ENCODE measurements at places on chromosomes 11 and 22.

DNA sequence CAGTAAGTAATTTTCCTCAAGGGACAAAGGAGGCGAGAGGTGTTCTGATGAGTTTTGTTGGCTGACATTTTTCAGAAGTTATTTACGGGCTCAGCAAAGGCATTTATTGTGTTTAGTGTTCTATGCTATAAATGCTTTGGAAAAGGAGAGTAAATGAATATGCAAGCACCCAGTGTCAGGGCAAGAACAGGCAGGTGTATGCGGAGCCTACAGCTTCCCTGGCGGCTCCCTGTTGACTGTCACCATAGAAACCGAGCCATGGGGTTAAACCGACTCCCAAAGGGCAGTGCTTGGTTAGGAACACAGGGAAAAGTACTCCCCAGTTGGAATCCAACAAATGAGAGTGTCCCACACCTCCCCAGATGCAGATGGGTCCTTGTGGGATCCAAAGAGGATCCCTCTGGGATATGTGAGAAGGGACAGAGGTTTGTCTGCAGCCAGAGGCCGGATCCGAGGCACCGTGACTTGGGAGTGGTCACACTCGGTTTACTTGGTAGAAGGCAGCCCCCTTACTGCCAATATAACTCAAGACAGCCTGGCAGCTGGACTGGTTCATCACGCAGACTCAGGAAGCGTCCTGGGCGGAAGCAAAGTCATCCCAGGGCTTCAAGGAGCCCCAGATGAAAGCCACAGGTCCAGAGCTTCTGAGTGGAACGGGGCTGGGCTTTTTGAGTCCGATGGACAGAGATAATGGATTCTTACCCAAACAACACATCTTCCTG, 329.7 kb downstream of the CTTN start:
- no peaks in the 10 kb centered on the region for H3K4me1 ChIP-seq
- no peaks in the 10 kb centered on the region for H3K36me3 ChIP-seq
- H3K27me3 ChIP-seq, result no peaks in the 10 kb centered on the region
- no peak overlapping the region for H3K27ac ChIP-seq
- H3K4me3 ChIP-seq, result no peak overlapping the region
- no peak for DNase-seq

DNA sequence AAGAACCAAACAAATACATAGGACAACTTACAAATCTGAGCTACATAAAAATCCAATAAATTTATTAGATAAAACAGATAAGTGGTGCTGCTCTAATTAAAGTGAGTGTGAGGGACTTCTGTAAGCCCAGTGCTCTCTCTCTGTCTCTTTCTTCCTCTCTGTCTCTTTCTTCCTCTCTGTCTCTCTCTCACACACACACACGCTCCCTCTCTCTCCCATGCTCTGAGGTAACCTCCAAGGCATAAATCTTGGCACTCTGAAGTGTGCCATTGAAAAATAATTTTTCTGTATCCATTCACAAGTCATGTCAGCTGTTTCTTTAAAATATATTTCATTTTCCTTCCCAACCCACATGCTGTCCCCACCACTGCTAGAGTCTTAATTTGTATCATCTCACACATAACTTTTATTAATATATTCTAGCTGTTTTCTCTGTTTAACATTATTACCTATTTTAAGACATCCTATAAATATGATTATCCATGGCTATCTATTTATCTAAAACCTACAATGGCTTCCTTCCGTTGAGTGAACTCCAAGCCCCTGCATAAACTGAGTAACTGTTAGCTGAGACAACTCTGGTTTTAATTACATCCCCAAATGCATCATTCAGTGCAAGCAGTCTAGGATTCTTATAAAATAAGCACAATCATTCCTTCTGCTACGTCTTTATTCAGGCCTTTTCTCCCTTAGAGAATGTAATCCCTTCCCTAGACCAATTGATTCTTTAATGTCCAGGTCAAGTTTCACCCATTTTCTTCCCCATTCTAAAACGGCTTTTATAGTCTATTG, 57.4 kb upstream of the SLC5A12 start:
- H3K27ac ChIP-seq, result no peak overlapping the region
- H3K36me3 ChIP-seq, result no peaks in the 10 kb centered on the region
- no peak overlapping the region for H3K4me3 ChIP-seq

DNA sequence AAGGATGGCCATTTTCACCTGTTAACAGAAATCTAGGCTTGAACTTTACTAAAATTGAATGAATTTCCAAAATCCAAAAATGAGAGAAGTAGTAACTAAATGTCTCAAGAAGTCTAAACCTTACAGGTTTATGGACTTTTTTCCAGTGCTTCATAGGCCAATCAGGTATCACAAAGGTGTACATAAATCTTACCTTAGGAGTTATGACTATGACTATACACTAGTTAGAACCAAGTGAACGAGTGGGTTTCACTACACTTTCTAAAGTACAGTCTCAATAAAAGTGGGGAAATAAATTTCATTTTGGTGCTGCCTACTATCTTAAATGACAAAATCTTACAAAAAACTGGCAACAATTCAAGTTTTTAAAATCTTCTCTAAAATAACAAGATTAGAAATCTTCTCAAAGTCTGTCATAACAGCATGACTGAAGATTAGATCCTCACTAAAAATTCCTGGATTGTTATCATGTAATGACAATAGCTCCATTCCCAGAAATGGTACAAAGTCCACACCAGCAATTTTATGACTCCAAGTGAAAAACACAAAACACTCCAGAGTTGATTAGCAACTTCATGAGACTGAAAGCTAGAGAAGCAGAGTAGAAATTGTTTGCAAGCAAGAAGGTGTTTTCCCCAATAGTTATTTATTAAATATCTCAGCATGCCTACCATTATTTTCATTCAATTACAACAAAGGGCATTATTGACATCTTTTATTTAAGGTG, 20.9 kb downstream of the SOX6 start:
- no peak overlapping the region for H3K4me3 ChIP-seq
- H3K27me3 ChIP-seq, result no peaks in the 10 kb centered on the region
- no peak for DNase-seq

DNA sequence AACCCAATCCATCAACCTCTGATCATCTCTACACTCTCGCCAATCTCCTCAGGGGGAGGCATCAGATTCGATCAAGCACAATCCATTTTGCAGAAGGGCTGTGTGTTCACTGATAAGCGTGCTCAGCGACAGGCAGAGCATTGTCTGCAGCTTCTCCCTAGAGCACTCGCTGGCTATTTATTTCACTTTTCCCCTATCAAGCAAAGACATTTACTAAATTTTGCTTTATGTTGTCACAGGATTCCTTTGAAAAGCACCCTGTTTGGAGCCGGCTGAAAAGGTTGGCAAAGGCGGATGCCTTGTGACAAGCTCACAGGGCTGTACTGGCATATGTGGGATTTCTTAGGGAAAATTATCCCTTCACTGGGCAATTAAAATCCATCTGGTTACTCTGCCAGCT, 1381.5 kb upstream of the TENM4 start:
- no peaks in the 10 kb centered on the region for H3K4me1 ChIP-seq
- no peak overlapping the region for H3K4me3 ChIP-seq
- no peaks in the 10 kb centered on the region for H3K36me3 ChIP-seq
- H3K27ac ChIP-seq, result no peak overlapping the region
- no peaks in the 10 kb centered on the region for H3K27me3 ChIP-seq

DNA sequence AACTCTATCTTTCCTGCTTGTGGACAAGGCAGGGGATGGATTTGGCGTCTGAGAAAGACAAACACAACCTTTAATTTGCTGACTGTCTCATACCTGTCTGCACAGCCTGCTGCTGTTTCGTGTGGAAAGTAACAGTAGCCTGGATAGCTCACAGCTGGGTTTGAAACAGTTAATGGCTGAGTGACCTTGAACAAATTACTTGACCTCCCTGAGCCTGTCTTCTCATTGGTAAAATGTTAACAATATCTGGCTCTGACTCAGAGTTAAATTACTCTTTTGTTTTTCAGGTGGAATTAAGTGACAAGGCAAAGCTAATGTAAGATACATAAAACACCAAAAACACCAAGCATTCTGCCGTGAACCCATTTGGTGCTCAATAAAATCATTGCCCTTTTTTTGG, 41.1 kb upstream of the ADA2 start:
- H3K4me1 ChIP-seq, result no peaks in the 10 kb centered on the region
- peaks cover 64% of the 10 kb centered on the region for H3K27me3 ChIP-seq
- DNase-seq, result no peak

- H3K4me1 ChIP-seq, result no peaks in the 10 kb centered on the region
- no peak for DNase-seq
- H3K36me3 ChIP-seq, result peaks cover 69% of the 10 kb centered on the region
Measured at GRCh38 chr22:41140365-41140957, 48.1 kb downstream of the EP300 start.

- H3K4me3 ChIP-seq, result no peak overlapping the region
- DNase-seq, result no peak
- H3K27me3 ChIP-seq, result no peaks in the 10 kb centered on the region
- H3K36me3 ChIP-seq, result no peaks in the 10 kb centered on the region
- H3K27ac ChIP-seq, result no peak overlapping the region
Measured at GRCh38 chr11:133122256-133122655, 410.0 kb downstream of the OPCML start.

- H3K4me3 ChIP-seq, result no peak overlapping the region
- H3K27me3 ChIP-seq, result no peaks in the 10 kb centered on the region
- no peak for DNase-seq
- no peak overlapping the region for H3K27ac ChIP-seq
- H3K4me1 ChIP-seq, result no peaks in the 10 kb centered on the region
- no peaks in the 10 kb centered on the region for H3K36me3 ChIP-seq
Measured at GRCh38 chr11:29713831-29714320, 303.0 kb downstream of the KCNA4 start.

DNA sequence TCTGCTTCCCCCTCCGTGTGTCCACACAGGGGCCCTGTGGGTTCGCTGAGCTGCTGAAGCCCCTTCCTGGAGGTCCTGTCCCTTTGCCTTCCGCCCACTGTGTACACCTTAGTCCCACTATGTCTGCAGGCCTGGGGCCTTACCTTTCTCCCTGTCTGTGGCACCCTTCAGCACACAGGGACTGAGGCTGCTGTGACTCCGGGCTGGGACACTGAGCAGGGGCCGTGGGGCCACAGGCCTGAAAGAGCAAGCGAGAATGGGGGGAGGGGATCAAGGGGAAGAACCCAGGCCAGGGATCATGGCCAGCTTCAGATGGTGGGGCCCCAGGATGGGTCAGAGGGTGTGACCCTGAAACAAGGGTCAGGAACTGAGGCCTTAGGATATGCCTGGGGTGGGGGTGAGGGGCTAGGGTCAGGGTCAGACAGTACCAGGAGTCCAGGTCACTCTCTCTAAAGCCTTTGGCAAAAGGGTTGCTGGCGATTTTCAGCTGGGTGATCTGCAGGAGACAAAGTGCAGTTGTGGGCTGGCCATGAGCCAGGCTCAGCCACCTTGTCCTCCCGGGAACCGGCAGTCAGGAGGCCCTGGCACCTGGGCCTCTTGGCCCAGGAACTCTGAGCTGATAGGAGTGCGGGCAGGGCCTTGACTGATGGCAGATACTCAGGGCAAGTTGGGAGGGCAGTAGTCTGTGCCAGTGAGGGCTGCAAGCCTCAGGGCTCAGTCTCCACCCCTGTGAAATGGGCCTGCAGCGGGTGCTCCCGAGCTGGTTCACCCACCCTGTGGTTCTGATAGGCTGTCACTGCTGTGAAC, 2.6 kb upstream of the NUDT8 start:
- H3K36me3 ChIP-seq, result peaks cover 11% of the 10 kb centered on the region
- no peaks in the 10 kb centered on the region for H3K27me3 ChIP-seq
- DNase-seq, result no peak
- H3K4me3 ChIP-seq, result peak overlapping the region; percentile 1
- H3K4me1 ChIP-seq, result no peaks in the 10 kb centered on the region
